ENCODE measurements at places on chromosomes 7 and 10.

DNA sequence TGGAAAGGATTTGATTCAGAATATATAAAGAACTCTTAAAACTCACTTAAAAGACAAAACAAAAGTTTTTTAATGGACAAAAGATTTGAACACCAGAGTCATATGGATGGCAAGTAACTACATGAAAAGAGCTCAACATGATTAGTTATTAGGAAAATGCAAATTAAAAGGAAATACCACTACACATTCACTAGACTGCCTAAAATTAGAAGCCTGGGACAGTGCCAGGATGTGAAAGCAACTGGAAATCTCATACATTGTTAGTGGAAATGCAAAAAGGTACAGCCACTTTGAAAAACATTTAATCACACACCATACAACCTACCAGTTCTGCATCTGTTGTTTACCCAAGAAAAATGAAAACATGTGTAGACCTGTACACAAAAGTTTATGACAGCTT is 48.8 kb downstream of the RALA start:
- no peak for DNase-seq

DNA sequence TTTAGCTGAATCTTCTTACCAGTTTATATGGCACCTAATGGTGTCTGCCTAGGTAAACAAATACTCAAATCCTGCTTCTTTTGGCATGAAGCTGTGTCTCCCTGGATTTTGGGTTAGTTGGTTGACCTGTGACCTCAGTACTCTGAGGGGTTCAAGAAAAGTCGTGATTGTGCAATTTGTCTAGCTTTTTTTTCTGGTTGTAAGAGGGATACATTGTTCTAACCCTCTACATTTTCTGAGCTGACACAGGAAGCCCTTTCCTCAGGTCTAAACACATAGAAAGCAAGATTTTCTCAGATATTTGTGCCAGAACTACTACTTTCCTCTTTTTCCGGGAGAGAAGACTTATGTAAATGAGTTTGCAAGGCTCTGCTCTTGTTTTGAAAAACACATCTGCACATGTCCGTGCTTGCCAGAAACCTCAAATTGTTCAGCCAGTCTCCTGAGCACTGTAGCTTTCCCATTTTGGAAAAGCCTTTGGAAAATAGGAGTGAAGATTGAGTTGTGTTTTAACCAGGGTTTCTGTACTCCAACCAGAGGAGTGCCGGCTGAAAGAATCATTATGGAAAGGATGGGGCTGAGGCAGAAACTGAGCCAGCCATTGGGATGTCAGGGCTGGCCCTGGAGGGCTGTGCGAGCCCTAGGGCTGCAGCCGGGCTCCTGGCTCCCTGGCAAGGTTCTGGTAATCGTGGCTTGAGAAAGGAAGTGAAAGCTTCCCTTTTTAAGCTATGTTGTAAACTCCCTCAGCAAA is 31.3 kb upstream of the CXCL12 start:
- DNase-seq = peak; percentile 11

GRCh38 chr10:12511651-12512050 is 162.3 kb downstream of the CAMK1D start:
- no peak for DNase-seq

DNA sequence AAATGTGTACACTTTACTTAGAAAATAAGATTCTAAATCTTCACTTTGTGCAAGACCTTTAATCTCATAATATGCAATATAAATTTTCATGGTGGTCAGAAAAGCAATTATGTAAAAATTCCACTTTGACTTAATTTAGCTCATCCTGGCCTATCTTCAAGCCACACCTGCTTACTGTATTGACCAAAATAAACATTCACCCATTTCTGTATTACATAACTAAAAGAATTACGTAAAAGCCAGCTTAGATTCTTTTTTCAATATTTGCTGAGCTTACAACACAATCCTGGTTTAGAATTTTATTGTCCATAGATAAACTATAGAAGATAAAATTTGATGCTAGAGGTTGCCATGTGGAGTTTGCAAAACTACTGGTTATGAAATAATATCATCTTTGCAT is 172.9 kb upstream of the GRM3 start:
- no peak for DNase-seq
